ENCODE measurements at places on chromosomes 3 and 15. TPM values are rescaled to one million over a fixed set of nuclear protein-coding genes. Genes with fewer than 3 reads are reported as not detected.

SLC9C1 gene
- 0.45 TPM for total RNA-seq

XCR1 gene
- total RNA-seq: 0.64 TPM

CD200 gene
- 4.6 TPM for total RNA-seq

FAH gene
- total RNA-seq: 22.4 TPM

ADAMTS9 gene
- 7.0 TPM for total RNA-seq

LRTM1 gene
- total RNA-seq: not detected

UNC13C gene
- total RNA-seq: not detected

H1-8 gene
- not detected for total RNA-seq

CPN2 gene
- not detected for total RNA-seq

GOLGA8K gene
- total RNA-seq: not detected

DLEC1 gene
- 1.5 TPM for total RNA-seq

GRCh38 chr3:134362221-134362620, 12.0 kb downstream of the AMOTL2 start:
- DNase-seq: no peak

- DNase-seq: peak; percentile 91
Measured at GRCh38 chr15:75202251-75203016, 752 bp downstream of the C15orf39 start.

- no peak for DNase-seq
Measured at GRCh38 chr15:57734860-57735259, 28.3 kb downstream of the POLR2M start.

- DNase-seq: no peak
Measured at GRCh38 chr15:42048821-42049200, 28.0 kb upstream of the PLA2G4E start.

- no peak for DNase-seq
Measured at GRCh38 chr3:128983293-128984069, 10.4 kb downstream of the CFAP92 start.

DNA sequence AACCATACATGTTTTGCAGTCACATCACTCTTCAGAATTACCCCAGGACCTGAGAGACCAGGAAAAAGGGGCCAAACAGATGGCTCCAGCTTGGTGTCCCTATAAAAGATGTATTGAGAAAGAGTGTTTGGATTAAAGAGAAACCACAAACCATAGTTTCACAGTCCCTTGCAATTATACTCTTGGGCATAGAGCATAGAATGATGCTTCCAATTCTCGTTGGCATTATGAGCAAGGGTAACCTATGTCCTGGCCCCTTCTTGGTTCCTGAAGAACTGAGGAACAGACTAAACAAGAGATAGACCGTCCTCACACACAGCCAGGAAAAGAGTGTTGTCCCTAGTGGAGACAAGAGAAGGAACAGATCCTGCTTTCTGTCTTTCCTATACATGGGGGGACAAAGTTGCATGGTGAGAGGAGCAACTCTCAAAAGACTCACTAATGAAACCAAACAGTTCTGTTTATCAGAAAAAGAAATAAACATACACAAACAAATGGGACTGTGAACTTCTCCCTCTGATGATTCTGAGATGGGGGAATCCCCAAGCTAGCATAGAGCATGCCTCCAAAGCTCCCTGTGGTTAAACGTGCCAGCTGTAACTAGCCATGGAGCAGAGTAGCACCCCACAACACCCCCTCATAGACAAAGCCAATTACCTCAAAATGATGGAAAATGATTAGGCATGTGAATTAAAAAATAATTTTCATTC, 908.6 kb downstream of the NTRK3 start:
- no peak for DNase-seq

DNA sequence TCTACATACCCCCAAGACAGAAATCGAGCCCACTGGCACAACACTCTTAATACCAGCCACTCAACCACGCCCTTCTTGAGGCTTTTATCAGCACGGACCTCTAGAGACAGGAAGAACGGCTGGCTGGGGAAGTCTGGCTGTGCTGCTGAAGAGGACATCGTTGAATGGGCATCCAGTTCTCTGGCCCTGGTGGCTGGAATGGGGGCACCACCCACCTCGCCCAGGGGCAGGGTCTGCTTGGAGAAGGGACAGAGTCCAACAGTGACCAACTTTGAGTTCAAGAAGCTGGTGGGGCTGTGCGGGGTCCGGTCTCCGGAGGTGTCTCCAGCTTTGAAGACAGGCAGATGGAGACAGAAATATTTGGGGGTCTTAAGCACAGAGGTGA, 77.5 kb downstream of the ATP10A start:
- DNase-seq: no peak

GRCh38 chr15:41878355-41878699, 15.5 kb downstream of the SPTBN5 start:
- no peak for DNase-seq

DNA sequence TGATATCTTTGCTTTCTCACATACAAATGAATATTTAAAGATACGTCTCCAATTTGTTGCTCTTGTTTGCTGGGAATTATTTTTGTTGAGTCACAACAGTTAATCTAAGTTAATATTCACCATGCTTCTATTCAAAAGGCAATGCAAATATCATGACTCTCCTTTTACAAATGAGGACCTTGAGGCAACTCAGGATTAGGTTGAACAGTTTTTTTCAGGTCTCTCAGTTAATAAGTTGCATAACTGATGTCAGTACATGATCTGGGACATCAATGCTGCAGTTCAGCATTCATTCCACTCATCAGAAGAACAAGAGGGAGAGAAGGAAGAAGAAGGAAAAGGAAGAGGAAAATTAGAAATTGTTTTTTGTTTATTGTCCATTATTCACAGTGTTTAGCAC, 781 bp upstream of the NAALADL2 start:
- no peak for DNase-seq

GRCh38 chr3:153595186-153595815, 433.3 kb downstream of the RAP2B start:
- no peak for DNase-seq

GRCh38 chr3:59049671-59050331, at the start of gene CFAP20DC:
TSS of gene CFAP20DC (minus strand) at chr3:59050025. CDS start at chr3:59049631, 394 bp downstream.
- peak; percentile 93 for DNase-seq

DNA sequence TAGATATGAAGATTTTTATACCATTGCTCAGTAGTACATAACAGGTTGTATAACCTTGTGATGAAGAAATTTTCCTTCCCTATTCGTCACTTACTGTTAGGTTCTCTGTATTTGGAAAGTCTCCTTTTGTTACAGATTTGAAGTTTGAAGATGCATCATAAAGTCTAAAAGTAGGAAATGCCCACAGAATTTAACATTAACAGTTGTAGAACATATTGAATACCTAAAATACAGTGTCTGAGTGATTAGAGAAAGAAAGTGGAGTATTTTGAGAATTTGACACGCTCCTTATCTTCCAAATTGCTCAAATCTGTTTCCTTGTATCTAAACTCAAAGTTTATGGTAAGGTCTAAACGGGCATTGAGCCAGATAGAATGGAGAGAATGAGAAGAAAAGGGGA, 111.3 kb downstream of the MBNL1 start:
- DNase-seq: no peak

DNA sequence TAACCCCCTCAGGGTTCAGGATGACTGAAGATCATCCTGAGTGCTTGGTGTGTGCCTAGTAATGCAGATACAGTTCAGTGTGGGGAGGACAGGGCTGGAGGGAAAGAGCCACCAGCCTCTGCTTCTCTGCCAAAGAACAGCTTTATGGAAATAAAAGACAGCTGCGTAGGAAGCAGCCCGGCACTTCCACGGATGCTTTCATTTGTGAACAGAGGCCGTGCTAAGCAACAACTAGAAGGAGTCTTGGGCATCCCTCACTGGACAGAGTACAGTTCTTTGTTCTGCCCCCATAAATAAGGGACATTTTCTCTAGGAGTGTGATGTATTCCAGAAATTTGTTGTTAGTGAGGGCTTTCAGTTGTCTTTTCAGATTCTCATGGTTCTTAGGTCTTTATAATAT, 194.8 kb upstream of the RGMA start:
- no peak for DNase-seq

- no peak for DNase-seq
Measured at GRCh38 chr15:81547521-81548132, 173.6 kb upstream of the TMC3 start.

DNA sequence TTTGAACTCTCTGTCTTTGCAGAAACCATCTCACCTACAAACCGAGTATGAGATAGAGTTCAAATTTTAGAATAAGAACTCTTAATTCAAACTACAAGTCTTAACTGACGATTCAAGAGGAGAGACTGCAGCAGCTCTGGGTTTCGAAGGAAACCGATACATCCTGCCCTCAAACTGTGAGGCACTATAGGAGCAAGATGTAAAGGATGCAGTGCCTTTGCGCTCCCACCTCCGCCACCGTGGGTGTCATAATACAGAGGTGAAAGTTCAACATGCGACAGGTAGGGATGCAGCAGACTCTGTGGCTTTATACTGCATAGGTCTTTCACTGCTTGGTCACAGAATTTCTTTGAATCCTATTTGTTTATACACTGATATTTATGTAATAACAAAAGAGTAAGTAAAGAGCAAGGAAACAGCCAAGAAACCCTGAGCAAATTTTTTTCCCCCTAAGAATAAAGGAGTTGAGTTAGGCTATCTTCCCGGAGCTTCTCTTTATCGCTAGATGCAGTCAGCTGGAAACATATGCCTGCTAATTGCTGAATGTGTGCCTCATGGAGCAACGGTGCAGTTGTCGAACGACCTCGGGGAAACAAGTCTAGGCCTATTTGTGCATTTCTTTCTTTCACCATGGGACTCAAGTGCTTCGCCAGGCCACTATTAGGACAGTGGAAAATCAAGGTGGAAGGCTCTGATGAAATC, 1097.6 kb upstream of the CFAP20DC start:
- DNase-seq: no peak

GRCh38 chr3:187473778-187474406, 105.7 kb downstream of the RTP4 start:
- DNase-seq: no peak

- DNase-seq: no peak
Measured at GRCh38 chr3:188759336-188760005, 412.3 kb upstream of the TPRG1 start.

- no peak for DNase-seq
Measured at GRCh38 chr3:190004656-190005055, 116.0 kb downstream of the P3H2 start.

DNA sequence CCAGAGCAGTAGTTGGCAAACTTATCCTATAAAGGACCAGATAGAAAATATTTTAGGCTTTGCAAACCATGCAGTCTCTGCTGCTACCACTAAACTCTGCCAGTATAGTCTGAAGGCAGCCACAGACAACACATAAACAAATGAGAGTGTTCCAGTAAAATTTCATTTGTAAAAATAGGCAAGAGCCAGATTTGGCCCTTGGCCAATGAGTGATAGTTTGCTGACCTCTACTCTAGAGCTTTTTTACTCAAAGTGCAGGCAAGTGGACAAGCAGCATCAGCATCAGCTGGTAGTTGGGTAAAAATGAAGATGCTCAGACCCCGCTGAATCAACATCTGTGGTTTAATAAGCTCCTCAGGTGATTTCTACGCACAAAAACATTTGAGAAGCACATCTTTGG, 269.8 kb downstream of the NTRK3 start:
- no peak for DNase-seq

DNA sequence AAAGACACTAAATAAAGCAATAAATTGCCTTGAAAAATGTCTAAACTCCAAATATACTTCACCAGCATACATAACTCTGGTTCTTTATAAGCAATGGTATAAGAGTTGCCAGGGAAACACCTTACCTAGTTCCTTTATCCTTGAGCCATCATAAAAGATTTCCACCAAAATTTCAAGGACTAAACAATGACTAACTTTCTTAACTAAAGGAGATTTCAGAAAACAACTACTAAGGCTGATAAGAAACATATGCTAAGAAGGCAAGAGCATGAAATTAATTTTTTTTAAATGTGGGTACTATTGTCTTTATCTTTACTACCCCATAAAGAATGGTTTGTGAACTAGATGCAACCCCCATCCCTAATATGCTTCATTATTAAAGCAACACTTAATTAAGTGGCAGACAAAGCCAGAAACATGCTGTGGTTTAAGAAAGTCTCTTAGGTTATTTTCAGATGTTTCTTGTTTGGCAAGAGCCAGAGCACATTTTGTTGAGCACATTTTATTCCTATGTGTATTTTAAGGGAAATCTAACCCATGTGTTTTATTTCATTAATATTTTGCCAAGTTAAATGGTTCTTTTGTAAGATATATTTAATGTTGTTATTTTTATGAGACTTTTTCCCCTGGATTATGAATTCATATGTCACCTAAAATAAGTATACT, 17.4 kb upstream of the VEPH1 start:
- DNase-seq: no peak

DNA sequence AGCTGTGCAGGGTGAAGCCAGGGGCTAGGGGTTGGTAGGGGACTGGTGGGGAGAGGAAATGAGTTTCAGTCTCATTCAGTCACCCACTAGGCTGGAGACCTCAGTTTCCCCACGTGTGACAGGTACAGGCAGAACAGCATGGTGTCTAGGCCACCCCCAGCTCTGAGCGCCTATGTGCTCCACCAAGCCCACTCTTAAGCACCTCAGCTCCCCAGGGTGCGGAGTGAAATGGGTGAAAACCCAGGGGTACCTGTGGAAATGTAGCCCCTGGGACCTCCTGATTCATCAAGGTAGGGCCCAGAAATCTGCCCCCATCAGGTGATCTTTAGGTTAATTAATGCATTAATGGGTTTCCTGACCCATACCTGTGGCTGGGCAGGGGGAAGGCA, 3.7 kb downstream of the ATP2B2 start:
- DNase-seq: no peak
